ENCODE measurements at places on chromosomes 12 and 14.

- peak; percentile 73 for DNase-seq
These were observed 14.5 kb downstream of the OAS2 start for GRCh38 chr12:112992541-112993398.

GRCh38 chr14:73091044-73091443 is 32.7 kb downstream of the RBM25 start:
- no peak for DNase-seq

GRCh38 chr14:58738189-58738836 is 100.6 kb downstream of the DACT1 start:
- DNase-seq, result peak; percentile 89

DNA sequence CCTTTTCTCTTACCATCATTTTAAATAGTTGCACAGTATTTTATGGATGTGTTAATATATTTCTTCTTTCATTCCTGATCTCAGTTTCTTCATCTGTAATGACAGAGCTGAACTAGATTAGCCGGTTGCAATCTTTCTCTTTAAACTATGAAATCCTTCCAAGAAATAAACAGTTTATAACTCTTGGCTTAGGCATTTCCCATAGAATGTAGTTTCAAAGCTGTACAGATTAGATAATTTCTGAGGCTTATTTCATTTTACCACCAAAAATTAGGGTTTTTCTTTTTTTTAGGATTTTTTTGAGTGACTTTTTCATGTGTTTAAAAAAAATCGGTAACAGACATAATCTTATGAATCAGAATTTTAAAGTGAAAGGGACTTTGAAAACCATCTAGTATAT is 144.0 kb downstream of the RAD51B start:
- DNase-seq, result no peak

- no peak for DNase-seq
These were observed 9.8 kb downstream of the PSEN1 start for GRCh38 chr14:73146111-73146510.

- DNase-seq, result no peak
These were observed 19.0 kb upstream of the MTHFD1 start for GRCh38 chr14:64369201-64369600.

DNA sequence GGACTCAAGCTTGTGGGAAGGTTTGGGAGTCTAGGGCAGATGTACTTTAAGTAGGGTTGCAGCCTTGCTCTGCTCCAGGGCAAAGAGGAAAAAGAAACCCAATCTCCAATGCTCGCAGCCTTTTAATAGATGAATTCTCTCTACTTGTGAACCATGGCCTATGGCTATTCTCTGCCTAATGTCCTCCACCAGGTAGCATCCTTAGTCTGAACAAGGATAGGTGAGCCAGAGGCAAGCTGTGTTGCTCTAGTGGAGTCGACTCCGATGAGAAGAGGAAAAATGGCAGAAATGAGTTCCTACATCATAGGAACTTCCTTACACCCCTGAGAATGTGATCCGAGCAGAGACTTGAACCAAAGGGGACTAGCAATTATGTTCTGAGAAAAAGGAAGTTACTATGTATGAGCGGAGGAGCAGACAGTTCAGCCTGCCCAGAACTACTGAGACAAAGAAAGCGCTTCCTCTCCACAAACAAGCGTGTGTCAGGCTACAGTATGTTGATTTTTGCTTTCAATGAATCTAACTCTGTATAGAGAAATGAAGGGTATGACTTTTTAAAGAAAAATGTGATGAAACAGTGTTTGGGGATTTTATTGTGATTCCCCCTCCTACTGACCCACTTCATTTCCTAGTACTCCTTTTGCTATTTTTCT is 153.6 kb upstream of the ARID2 start:
- DNase-seq, result no peak

DNA sequence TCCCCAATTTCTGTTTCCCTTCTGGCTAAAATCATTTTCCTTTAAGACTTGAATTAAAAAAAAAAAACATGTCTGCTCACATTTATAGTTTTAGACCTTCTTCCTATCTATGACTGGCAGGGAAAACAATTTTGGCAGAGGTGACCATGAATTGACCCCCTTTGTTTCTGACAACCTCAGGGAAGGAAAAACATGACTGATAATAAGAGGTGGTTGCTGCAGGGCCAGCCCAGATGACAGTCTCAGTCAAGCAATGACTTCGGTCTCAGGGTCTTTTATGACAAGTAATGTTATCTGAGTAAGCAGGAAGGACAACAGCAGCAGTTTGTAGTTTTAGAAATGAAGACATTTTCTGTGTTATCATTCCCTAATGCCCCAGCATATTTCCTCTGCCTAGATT is 430.9 kb downstream of the LRIG3 start:
- no peak for DNase-seq

DNA sequence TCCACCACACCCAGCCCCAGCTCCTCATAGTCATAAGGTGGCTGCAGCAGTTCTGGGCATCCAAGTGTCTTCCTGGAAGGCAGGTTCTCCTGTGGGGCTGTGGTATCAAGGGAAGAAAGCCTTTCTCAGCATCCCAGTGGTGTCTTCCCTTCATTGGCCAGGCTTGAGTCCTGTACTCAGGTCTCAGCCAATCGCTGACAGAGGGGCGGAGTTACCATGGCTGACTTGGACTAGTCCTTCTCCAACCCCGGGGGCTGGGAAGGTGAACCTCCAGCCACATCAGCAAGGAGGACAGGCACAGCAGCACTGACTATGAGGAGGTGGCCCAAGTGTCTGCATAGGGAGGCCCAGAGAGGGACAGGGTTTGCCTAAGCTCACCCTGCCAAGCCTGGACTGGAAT is 64.0 kb upstream of the SLC24A4 start:
- DNase-seq, result no peak

- no peak for DNase-seq
These were observed 9.7 kb upstream of the KRT2 start for GRCh38 chr12:52661668-52662067.

GRCh38 chr12:46524778-46525177 is 152.2 kb upstream of the SLC38A2 start:
- DNase-seq, result peak; percentile 55

DNA sequence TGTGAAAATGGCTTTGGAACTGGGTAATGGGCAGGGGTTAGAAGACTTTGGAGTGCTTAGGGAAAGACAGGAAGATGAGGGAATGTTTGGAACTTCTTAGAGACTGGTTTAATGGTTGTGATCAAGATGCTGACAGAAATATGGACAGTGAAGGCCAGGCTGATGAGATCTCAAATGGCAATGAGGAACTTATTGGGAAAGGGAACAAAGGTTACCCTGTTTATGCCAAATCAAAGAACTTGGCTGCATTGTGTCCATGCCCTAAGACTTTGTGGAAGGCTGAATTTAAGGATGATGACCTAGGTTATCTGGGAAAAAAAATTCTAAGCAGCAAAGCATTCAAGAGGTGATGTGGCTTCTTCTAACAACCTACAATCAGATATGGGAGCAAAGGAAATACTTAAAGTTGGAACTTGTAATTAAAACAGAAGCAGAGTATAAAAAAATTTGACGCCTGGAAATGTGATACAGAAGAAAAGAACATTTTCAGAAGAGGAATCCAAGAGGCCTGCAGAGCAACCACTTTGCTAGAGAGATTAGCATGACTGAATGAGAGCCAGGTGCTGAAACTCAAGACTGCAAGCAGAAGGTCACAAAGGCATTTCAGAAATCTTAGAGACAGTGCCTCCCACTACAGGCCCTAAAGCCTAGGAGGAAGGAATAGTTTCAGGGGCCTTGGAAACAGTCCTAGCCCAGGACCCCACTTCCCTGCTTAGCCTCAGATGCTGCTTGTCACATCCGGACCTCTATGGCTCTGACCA is 65.6 kb upstream of the FLRT2 start:
- no peak for DNase-seq

DNA sequence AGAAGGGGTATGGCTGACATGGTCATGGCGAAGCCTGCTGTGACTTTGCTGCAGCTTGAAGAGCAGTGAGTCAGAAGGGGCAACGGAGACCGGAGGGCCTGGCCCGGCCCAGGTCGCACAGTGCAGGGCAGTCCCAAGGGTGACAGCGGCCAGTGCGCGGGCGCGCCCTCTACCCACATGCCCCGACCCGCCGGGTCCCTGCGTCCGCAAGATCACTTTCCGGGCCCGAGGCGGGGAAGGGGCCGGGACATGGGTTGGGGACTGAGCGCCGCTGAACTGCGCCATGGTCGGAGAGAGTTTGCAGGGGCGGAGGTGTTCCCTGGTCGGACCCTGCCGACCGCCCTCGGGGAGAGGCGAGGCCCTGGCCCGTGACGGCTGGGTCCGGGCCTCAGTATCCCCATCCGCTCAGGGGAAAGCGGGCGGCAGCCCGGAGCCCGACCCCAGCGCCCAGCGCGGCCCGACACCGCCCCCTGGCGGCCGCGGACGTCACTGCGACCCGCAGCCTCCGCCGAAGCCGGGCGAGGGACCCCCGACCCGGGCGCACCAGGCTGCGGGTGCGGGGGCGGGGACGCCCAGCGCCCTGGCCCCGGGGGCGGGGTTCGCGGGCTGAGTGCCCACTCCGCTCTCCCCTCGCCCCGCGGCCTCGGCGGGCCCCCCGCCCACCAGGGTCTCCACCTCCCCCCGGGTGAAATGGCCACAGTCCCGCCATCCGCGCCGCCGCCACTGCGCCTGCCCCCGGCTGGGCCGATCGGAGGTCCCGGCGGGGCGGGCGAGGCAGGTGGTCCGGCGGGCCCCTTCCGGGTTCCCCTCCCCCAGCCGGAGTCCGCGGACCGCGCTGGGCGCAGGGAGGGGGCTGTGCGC is 7.2 kb upstream of the ANKRD9 start:
- peak; percentile 21 for DNase-seq

- no peak for DNase-seq
These were observed 61.6 kb downstream of the EML1 start for GRCh38 chr14:99854831-99855230.

DNA sequence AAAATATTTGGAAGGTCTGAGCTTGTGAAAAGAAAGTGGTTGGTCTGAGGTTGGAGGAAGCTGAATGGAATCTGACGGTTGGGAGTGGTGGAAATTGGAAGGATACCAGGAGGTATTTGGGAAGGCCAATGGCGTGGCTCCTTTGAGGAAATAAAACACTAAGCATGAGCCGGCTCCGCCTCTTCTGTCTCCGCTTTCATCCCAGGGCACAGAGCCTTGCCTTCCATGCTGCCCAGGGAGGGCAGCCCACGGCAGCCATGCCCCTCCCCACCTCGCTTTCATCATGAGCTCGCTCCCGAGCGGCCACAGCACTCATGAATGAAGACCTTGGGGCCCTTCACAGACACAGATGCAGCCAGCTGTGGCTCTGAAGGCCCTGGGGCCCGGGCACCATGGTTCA is 36.2 kb downstream of the HSP90AA1 start:
- DNase-seq, result peak; percentile 78

GRCh38 chr14:61598980-61599379 is 96.3 kb upstream of the HIF1A start:
- no peak for DNase-seq
